ENCODE measurements at places on chromosomes 3 and 15.

- peak; percentile 89 for DNase-seq
These were observed 78.4 kb downstream of the SPSB4 start for GRCh38 chr3:141129541-141130011.

GRCh38 chr3:61648481-61648880, 87.1 kb downstream of the PTPRG start:
- no peak for DNase-seq

- no peak for DNase-seq
These were observed 34.7 kb downstream of the ANXA2 start for GRCh38 chr15:60363087-60363549.

DNA sequence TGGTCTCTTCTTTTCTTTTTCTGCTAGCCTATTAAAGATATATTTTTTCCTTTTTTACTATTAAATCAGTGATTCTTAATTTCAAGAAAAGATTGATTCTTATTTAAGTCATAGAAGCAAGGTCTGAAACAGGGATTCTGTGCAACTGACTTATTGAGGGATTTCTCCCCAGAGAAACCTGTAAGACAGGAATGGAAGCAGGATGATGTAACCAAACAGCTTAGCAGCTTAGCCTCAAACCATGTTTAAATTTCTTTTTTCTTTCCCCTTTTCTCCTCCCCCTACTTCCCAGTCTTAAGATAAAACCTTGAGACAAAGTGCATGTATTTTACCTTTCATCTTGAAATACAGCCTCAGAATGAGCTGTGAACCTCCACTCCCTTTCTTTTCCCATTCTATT, 322.8 kb downstream of the NEK10 start:
- no peak for DNase-seq

GRCh38 chr15:57391537-57391936, 15.2 kb downstream of the CGNL1 start:
- no peak for DNase-seq

DNA sequence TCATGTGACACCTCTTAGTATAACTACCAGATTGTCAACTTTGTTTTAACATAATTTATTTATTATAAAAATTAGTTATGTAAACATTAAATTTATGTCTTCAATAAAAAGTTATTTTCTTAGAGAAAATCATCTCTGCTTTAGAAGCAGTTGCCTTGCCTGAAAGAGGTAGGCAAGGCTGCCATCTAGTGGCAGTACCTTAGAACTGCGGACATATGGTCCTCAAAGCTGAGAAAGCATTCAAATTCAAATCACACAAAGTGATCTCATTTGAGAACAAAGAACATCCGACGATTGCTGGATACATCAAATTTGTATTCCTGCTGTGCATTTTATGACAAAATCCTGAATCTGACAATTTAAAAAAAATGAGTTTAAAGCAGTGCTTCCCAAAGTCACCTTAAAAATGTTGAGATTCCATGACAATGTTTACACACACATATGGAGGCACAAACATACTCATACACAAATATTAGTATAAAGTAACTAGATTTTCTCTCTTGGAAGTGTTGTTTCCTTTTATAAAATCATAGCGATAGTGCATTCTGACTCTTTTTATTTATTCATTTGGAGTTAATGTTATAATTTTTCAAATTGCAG, 617.4 kb downstream of the CADM2 start:
- peak; percentile 31 for DNase-seq

- DNase-seq = no peak
These were observed 238.7 kb downstream of the XXYLT1 start for GRCh38 chr3:195032106-195032759.

GRCh38 chr3:120640231-120640630, 41.8 kb downstream of the HGD start:
- no peak for DNase-seq

DNA sequence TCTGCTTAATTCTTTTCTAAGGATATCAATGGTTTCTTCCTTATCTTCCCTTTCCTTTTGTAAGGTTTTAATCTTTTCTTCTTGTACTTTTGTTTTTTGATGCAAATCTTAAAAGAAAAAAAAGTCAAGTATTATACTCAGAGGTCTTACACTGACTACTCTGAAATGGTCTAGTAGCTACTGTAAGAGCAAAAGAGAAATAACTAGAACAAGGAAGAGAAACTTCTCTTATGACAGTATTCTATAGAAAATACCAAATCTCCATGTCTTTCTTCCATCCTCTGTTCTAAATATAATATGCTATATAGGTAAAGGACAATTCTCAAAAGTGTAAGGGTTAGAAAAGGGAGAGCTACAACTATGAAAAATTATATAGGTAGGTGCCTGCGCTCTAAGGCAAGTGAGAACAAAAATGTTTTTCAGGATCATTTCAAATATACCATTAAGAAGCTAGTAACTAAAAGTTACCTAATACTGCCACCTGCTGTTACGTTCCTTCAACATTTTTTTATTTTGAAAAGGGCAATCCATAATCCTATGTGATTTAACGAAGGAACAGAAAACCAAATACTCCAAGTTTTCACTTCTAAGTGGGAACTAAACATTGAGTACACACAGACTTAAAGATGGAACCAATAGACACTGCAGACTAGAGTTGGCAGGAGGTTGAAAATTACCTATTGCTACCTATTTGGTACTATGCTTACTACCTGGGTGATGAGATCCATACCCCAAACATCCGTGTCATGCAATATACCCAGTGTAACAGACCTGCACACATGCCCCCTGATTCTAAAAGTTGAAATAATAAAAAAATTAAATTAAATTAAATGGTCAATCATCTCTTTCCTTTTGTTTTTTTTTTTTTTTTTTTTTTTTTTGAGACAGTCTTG, 36.7 kb downstream of the CIP2A start:
- no peak for DNase-seq

DNA sequence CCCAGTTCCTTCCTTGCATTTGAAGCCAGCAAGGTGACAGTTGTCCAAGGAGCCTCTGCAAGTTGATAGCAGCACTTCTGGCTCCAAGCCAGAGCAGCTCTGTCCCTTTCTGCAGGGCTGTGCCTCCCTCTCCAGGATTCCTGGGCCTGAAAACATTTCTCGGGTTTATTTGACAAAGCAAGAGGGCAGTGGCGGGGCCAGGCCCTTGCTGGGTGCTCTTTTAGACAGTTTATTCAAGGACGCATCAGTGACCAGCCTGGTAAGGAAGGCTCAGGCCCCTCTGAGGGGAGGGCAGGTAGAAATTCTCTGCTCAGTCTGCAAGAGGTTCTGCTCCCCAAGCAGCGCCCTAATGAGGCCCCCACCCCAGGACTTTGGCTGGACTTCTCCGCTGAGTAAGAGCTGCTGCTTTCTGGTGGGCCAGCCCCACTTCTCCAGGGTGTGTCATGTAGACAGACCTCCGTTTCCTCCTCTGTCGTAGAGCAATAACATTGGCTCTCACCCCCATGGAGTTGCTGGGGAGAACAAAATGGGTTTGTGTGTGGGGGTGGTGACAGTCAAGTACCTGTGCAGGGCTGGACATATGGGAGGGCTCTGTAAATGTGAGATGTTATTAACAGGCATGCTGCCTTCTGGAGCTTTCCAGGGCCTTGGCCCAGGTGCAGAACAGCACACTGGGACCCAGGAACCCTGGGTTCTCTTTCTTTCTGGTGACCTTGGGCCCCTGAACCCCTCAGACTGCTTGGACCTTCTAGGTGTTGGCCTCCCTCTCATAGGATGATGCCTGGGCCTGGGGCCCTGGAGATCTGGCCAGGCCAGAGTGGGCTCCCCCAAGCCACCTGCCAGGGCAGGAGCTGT, 146.2 kb upstream of the TLE3 start:
- DNase-seq = peak; percentile 29

DNA sequence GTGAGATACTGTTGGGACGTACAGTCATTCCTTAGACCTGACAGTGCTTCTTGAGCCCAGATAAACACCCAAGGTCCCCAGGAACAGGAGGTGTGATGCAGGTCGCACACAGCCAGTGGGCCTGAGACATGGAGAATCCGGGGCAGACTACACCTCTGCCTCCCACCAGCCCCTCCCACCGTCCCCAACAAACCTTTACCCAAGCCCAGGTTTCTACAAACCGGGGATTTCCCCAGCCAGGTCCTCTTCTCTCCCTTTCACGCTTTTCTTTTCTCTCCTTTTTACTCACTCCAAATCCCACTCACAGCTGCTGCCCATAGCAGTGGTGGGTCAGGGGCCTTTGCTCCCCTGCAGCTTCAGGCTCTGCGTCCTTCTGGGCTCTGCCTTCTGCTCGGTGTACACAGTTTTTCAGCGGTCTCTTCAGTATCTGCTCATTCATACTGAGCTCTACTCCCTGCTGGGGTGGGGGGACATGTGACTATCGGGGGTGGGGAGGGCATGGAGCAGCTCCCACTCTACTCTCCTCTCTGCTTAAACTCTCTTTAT, 4.8 kb upstream of the PCSK6 start:
- no peak for DNase-seq

DNA sequence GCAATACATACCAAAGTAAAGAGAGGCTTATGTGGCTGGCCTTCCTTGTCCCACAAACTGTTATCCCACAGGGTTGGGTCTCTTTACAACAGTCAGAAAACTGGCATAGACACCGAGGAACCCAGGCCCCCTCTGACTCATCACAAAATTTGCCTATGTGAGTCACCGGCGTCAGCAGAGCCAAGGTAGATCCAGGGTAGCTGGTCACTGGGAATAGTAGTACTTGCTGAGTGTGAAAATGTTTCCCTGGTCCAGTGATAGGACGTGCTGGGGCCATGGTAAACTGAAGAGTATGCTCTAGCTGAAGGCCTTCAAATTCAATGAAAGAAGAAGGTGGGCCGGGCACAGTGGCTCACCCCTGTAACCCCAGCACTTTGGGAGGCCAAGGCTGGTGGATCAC, 27.1 kb upstream of the SKIL start:
- DNase-seq = no peak

All from left hindlimb (tissue), 1 donor.